ENCODE measurements at places on chromosomes 16 and 17.

GRCh38 chr16:63719926-63720325 is 1401.9 kb downstream of the CDH11 start:
- no peak for DNase-seq

DNA sequence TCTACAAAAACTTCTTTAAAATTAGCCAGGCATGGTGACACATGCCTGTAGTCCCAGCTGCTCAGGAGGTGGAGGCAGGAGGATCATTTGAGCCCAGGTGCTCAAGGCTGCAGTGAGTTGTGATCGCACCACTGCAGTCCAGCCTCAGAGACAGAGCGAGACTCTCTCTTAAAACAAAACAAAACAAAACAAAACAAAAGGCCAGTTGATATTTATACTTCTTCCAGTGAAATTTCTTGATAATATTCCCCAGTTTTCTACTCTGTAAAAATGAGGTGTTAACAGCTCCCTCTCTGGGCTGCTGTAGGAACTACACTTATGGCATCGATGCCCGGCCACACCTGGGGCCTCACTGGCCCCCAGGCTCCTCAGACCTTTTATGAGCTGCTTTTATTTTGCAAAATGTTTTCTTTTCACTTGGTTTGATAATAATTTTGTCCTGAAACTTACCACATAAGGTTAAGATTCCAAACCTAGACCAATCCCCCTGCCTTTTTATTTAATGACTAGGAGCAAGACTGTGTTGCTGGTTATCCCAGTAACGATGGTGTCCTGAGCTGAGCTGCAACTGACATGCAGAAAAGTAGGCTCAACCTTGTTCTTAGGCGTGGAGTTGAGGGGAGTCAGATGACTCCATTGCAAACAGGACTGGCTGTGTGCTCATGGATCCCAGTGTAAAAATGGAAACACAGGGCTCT is 17.6 kb downstream of the MAPK8IP3 start:
- no peak for DNase-seq

GRCh38 chr17:31225831-31226230 is 71.2 kb downstream of the OMG start:
- DNase-seq, result no peak

GRCh38 chr16:89831810-89832328 is 3.6 kb downstream of the SPIRE2 start:
- no peak for DNase-seq

DNA sequence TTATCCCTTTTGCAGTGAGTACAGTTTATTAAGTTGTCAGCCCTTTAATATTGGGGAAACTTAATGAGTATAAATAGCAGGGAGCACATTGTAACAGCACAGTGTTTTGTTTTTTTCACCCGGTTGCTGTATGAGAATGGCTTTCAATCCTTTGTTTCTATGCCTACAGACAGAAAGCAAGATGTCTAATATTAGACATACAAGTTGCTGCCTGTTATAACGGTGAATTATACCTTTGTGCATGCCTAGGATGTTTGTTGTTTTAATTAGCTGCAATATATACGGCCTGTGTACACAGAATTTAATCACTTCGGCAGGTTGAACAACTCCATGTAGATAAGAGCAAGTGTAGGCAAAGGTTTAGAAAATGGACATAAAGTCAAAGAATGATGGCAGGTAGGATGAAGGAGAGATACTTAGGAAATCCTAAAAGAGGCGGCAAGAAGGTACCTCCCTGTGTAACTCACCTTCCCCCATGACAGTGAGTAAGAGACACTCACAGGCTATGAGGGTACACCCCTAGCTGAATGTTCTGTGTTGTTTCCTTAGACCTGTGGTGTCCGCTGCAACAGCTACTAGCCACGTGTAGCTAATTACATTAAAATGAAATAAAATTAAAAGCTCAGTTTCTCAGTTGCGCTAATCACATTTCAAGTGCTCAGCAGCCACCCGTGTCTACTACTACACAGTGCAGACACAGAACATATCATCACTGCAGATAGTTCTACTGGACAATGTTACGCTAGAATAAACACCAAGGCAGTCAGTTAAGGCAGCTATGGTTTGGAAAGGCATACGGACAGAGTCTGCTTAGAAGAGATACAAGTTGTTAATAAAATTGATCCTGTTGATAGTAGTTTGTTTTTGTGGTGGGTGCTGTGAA is 10.9 kb downstream of the SLC7A6OS start:
- no peak for DNase-seq

GRCh38 chr17:57926723-57927047 is 28.5 kb downstream of the CUEDC1 start:
- DNase-seq, result no peak

GRCh38 chr17:34156741-34157589 is 98.1 kb upstream of the CCL2 start:
- no peak for DNase-seq

- no peak for DNase-seq
These were observed 317.0 kb downstream of the MAF start for GRCh38 chr16:79283578-79283977.

DNA sequence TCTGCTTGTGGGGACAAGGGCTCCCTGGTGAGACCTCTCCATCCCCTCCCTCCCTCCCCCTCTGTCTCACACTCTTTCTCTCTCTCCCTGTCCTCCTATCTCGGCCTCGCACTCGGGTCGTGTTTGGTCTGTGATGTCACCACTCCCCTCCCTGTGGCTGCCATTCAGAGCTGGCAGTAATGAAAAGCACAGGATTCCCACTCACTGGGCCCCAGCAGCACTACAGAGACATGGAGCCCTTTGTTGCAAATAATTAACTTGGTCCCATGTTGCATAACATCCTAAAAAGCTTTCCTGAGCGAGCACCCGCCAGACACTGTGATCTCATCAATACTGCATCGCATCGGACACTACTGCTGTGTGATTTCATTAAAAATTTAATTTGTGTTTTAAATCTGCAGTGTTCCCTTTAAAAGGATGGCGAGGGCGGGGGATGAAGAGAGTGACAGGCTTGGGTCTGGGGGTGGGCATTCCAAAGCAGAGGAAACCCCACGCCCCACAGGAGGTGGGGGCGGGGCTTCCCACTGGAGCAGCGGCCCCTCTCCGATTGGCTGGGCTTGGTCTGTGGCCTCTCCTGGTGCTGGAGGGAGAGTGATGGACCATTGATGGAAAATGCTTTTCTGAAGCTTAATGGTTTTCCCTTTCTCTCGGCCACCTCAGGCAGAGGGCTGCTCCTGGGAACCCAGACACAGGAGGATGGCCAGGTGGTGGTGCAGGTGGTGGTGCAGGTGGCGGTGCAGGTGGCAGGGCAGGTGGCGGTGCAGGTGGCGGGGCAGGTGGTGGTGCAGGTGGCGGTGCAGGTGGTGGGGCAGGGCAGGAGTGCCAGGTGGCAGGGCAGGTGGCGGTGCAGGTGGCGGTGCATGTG is 15.3 kb upstream of the NPTX1 start:
- DNase-seq, result no peak

DNA sequence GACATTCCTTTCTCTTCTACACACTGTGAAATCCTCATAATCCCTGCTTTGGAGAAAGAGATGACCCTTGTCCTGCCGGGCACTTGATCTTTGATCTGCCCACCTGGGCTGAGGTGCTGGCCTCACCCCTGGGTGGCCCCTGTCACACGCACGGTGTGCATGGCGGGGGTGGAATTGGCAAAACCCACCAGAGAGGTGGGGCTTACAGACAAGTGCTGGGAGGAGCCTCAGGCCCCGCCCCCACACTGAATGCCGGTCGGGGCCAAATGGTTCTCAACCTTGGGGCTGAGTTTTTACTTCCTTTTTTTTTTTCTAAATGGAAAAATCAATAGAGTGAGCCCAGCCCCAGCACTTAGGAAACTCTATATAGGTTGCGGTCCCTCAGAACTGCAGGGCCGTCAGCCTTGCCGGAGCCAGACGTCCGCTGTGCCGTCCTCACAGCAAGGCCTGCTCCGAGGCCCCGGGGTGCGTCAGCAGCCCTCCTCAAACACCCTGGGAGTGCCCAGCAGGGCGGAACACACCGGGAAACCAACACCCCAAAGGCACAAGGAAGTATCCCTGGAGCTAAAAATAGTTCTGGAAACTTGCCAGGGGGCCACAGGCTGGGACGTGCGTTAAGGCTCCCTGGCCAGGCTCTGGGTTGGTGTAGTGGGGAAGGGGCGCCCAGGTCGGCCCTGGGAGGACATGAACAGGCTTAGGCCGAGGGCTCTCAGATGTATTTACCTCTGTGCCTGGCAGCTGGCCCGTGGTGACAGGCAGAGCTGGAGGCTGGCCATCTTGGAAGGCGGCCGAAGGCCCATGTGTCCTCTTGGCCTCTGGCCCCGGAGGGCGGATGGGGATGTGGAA is 11.0 kb downstream of the GPRC5C start:
- no peak for DNase-seq

DNA sequence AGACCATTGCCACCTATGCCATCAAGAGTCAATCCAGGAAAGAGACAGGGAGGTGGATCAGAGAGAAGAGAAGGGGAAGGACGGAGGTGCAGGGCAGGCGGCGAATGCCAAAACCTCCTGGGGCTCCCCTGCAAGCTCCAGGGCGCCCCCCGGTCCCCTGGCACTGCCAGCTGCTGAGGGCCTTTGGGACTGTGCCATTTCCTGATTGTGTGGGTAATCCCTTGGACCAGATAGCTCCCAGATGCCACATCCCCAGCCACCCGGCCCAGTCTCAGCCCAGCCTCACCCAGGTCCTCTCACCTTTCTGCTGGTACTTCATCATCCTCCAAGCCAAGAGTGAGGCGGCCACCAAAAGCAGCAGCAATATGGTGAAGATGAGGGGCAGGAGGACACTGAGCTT is 14.7 kb downstream of the CD300LF start:
- DNase-seq, result no peak

DNA sequence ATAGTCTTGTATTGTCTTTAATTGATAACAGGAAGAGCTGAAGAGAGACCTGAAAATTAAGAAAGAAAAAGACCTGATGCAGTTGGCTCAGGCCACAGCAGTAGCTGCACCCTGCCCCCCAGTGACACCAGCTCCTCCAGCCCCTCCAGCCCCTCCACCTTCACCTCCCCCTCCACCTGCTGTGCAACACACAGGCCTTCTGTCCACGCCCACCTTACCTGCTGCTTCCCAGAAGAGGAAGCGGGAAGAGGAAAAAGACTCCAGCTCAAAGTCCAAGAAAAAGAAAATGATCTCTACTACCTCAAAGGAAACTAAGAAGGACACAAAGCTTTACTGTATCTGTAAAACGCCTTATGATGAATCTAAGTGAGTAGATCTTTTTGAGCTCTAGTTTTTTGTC is 36.8 kb downstream of the C17orf58 start:
- DNase-seq, result no peak
